ENCODE measurements at places on chromosomes 5 and 9.

- DNase-seq: no peak
These were observed 898 bp downstream of the CAMSAP1 start for GRCh38 chr9:135906291-135907005.

GRCh38 chr9:125160750-125161149, 17.4 kb upstream of the SCAI start:
- no peak for DNase-seq

DNA sequence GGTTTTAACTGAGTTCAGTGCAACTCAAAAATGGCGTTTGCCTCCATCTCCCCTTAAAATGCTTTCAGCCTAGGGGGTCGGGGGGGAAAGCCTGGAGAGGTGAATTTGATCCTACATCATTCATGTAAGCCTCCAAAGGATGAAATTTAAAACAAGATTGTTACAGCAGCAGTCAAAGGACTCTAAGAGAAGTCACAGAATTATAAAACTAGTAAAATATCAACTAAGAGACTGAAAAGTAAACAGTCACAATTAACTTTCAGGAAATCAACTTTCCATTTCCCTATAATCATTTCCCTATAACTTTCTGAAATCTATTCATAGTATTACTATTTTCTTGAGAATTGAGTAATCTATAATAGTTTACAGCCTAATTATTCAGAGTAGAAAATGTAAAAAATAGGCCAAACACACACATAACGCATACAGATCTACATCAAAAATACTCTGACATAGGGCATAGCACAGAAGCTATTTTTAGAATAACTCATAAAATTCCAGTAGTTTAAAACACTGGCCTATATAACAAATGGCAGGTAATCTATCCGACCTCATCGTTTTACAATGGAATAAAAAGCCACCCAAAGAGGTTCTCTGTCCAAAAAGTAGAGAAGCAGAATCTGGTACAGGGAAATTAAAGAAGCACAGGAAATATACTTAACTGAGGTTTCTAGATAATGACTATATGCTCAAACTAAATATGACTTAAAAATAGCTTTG, 37.6 kb downstream of the FBXL17 start:
- DNase-seq: no peak

- DNase-seq: no peak
These were observed 152.1 kb downstream of the EFNA5 start for GRCh38 chr5:107518616-107519015.

GRCh38 chr5:88248743-88249540, 19.7 kb downstream of the TMEM161B start:
- no peak for DNase-seq

DNA sequence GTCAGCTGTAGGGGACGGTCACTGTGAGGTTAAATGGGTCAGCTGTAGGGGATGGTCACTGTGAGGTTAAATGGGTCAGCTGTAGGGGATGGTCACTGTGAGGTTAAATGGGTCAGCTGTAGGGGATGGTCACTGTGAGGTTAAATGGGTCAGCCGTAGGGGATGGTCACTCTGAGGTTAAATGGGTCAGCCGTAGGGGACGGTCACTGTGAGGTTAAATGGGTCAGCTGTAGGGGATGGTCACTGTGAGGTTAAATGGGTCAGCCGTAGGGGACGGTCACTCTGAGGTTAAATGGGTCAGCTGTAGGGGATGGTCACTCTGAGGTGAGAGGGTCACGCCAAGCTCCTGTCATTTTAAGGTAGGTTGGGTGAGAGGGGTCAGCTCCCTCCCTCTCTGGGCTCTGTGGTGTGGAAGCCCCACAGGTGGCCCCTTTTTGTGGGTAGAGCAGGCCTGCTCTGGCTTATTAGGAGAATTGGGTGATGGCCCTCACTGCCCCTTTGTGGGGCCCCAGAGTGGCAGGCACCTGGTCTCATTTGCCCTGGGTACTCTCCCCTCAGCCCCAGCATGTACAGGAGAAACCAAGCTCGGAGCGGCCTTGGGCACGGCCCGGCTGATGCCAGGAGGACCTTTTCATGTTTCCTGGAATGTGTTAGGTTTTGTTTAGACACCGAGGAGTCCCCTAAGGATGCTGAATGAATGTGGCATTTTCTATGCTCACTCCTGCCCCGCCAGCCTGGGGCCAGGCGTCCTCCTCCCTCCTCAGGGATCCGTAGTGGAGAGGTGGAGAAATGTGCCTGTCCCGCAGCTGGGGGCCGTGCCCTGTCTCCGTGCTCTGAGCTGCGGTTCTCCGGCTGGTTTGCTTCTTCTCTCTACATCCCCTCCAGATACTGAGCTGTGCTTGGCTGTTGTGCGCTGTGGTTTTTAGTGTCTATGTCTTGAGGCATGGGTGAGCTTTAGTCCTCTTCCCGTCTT, 31.4 kb downstream of the AHRR start:
- DNase-seq: no peak

Data from cardiac septum (tissue), 1 donor.